ENCODE measurements at places on chromosomes 5 and 9.

GRCh38 chr5:157778121-157778805 lies 34.8 kb downstream of the LSM11 start:
- DNase-seq: peak; percentile 74

GRCh38 chr5:15013654-15014463 lies 142.3 kb upstream of the ANKH start:
- DNase-seq: peak; percentile 83

- DNase-seq: peak; percentile 43
Observed at GRCh38 chr5:142847898-142848790, 78.0 kb downstream of the ARHGAP26 start.

DNA sequence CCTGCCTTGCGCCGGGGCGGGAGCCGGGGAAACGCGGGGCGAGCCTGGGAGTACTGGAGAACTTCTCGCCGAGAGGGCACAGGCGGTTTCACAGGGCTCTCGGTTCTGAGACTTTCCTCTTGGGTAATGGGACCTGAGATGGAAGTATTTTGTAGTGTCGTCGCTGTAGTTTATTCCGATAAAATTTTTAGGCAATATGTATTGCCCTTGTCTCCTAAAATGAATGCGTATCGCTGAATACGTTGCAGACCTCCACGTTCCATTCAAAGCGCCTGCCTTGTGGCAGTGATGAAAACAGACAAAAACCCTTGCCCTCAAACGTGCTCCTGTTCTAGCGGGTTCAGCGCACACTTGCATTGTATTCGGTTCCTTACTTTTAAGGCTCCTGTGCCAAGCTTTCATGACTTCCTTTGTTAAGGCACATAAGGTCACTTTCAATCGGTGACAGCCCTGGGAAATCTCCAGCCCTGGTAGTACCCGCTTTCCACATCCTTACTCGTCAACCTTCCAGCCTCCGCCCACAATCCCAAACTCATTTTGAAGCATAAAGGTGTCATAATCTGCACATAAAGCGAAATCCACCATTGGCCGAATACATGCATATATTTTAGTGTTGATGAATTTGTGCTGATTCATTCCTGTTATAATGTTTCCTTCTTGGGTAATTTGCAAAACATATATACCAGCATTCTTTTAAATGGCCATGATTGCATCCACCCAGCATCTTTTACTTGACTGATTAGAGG lies 694 bp downstream of the RMI1 start:
- DNase-seq: peak; percentile 29

DNA sequence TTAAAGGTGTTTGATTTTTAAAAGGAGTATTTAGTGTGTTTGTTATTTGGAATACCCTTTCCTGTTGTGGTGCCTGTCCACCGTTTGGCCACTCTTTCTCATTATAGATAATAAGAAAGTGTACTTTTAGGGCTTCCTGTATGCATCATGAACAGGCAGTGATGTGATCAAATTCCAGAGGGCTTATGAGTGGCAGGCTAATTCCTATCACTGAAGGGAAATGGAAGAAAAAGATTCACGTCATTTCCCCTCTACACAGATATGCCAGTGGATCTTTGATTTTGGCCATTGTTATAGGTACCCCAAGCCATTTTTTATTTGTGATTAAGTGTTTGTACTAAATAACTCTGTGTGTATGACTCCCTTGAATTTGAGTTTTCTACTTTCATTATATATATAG lies 37.1 kb downstream of the RPS6 start:
- no peak for DNase-seq

DNA sequence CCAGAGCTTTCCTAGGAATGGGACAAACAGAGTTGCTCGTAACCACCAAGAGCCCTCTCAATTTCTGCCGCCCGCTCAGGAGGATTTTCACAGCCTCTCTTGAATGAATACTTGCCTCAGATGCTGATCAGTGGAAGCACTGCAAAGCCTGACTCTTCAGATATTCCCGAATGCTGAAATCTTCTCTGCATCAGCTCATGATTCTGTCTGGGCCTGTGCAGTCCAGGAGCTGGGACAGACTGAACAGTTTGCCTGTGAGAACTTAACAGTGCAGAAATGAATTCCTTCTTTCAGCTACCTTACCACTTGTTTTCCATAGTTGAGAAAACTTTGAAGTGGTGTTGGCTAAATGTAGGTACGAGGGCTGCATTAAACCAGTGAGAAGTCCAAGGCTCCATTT lies 17.1 kb downstream of the ZNF462 start:
- no peak for DNase-seq

DNA sequence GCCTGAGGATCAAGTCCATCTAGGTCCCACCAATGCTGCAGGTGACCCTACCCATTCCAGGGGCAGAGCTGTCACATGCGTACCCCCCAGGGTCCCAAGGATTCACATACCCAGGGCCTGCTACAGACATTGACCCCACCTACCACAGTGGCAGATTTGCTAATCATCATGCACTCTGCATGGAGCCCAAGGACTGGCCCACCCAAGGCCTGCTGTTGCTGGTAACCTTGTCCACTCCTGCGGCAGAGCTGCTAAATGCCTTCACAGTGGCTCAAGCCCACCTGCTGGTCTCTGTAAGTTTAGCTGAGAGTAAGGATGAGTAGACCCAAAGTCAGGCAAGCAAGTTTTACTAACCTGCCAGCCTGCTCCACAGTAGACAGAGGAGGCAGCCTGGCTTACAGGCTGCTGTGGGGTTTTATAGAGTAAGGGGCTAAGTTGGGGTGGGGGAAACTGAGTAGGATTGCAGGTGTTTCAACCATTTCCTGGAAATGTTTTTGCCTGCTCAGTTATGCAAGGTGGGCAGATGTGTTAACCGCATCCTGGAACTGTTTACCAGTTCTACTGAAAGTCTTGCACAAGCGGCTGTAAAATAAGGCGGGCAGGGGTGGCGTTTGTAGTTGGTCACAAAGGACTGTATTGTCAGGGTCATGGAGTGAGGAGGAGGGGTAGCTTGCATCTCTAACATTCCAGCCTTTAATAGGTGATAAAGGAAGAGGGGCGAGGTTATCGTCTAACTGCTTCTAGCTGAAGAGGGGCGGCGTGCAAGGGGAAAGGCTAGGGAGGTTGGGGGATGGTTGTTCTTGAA lies 2163.5 kb upstream of the WWC1 start:
- no peak for DNase-seq

DNA sequence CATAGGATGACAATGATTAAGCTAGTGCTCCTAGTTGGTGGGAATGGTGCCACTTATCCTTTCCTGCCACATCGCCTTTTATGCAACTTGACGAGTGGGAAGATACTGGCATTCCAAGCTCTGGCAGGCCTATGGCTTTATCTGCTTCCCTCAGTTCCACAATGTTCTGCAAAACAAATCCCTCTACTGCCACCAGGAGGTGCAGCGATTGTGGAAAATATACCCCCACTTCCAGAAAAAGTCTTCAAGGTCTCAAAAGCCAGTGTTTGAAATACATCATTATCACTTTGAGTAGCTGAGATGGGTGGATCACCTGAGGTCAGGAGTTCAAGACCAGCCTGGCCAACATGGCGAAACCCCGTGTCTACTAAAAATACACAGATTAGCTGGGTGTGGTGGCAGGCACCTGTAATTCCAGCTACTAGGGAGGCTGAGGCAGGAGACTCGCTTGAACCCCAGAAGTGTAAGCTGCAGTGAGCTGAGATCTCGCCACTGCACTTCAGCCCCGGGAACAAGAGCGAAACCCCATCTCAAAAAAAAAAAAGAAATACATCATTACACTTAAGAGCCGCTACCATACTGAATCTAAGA lies 3.4 kb downstream of the CLINT1 start:
- DNase-seq: peak; percentile 61

DNA sequence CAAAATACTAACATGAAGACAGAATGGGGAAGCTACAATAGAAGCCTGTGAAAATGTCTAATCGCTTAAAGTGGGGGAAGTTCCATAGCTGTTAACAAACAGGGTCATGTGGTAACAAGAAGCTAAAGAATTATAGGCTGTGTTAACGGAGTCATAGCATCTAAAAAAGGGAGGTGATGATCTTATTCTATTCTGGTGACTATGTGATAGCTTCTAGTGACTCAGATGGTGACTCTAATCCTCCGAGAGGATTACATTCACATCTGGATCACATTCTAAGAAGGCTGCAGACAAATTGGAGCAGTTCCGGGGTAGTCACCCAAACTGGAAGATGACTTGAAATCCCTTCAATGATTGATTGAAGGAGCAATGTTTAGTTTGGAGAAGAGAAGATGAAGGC lies 142.1 kb downstream of the LIFR start:
- DNase-seq: peak; percentile 80

- DNase-seq: peak; percentile 73
Observed at GRCh38 chr9:125407974-125408900, 146.6 kb downstream of the GAPVD1 start.

GRCh38 chr9:38277601-38278200 lies 114.8 kb upstream of the ALDH1B1 start:
- DNase-seq: no peak

GRCh38 chr5:107698286-107698685 lies 27.5 kb upstream of the EFNA5 start:
- peak; percentile 67 for DNase-seq

DNA sequence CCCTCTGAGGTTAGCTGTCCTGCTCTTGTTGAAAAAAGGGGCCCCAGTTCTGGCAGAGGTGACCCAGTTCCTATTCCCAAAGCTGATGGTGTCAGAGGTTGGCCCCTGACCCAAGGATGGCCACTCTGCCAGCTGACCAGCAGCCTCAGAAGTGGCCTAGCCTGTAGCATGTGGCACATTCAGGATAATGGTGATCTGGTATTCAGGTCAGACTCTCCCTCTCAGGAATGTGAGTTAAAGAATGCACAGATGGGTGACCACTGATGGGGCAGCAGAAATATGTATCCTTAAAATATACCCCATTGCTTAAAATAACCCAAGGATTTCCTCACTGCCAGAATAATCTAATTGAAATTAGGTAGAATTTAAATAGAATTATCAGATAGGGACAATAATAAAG lies 369.2 kb downstream of the SEMA5A start:
- no peak for DNase-seq

DNA sequence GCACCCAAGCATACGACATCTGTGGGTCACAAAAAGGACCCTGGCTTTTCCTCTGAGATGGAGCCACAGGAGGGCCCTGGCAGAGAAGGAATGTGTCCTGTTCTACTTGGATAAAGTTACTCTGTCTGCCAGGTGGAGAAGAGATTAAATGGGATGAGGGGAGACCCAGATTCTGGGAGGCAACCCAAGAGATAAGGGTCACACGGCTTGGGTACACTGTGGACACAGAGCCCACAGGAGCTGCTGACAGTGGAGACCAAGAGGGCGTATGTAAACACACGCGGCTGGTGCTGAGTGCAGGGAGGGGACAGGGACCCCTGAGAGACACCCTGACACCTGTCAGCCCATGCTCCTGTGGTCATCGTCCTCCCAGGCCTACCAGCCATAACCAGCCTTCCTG lies 6.2 kb downstream of the CDK20 start:
- no peak for DNase-seq

- no peak for DNase-seq
Observed at GRCh38 chr5:94692581-94692980, 74.1 kb downstream of the SLF1 start.

GRCh38 chr5:124416627-124417026 lies 329.8 kb downstream of the ZNF608 start:
- no peak for DNase-seq

DNA sequence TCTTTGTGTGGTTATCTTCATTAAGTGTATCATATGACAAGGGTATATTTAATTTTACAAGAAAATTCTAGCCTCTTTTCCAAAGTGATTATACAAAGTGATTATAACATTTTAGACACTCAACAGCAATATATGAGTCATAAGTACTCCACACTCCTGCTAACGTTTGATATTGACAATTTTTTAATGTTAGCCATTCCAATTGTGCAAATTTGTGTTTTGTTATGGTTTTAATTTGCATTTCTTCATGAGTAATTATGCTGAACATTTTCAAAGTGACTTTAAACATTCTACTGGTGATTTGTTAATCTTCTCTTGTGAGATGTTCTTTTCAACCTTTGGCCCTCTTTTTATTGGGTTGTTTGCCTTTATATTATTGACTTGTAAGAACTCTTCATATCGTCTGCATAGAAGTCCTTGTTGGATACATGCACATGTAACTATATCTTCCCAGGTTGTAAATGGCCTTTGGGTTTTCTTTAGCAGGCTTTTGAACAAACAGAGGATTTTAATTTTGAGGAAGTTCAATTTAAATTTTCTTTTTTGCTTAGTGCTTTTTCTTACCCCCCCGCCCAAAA lies 771.6 kb upstream of the ZNF608 start:
- no peak for DNase-seq

DNA sequence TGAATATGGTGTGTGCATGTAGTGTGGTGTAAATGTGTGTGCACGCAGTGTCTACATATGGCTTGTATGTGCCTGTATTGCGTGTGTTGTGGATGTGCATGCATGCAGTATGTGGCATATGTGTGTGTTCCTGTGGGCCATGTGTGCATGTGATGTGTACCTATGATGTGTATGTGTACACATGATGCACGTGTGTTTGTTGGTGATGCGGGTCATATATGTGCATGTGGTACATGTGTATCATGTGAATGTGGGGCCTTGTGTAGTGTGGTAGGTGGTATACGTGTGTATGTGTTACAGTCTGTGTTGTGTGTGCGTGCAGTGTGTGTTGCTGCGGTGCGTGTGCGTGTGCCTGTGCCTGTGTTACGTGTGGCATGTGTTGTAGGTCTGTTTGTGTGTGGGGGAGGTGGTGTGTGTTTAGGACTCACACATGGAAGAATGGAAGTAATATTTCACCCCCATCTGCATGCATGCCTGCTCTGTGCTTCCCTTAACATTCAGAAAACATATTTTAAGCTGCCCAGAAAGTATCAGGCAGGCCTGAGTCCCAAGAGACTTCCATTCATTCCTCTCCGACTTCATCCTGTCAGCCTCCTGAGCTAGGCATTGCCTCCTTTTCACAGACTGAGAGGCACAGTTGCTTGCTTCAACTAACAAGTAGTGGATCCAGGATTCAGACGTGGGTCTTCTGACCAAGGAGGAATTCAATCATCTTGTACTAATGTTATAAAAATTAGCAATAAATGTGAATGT lies 55.4 kb upstream of the RUFY1 start:
- peak; percentile 5 for DNase-seq

DNA sequence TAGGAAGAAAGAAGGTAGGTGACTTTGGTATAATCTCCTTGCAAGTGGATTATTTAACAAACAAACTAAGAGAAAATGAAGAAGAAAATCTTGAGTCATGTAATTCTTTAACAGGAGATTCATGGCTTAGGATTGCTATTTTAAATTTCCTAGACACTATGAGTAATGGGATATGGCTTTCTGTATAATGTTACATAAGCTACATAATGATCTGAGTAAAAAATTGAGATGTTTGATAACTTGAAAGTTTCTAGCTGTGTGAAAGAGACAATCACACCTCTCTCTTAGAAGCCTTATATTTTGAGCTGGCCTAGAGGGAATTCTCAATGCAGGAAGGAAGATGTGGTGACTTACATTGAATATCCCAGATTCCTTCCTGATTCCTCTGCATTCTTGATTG lies 92.5 kb downstream of the CDH9 start:
- peak; percentile 16 for DNase-seq

DNA sequence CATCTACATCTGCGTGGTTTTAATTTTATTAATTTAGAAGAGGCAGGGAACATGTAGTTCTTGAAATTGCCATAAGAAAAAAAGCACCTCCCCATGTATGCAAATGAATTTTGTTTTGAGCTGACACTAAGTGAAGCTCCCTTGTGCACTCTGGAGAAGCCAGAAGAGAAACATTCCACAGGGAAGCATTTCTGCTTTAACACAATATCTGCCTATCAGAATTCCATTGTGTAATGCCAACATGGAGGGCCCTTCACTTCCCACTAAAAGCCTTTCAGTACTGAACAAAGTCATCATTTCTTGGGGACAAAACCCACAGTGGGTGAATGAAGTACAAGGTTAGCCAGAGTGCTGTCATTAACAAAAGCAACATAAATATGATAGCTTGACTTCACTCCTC lies 59.7 kb downstream of the PRELID2 start:
- DNase-seq: peak; percentile 23

- no peak for DNase-seq
Observed at GRCh38 chr9:98108531-98109031, 10.4 kb downstream of the TRIM14 start.
